ENCODE measurements at places on chromosomes 4 and X.

- no peak for DNase-seq
Measured at GRCh38 chr4:16464651-16465050, 238.4 kb upstream of the TAPT1 start.

- no peak for DNase-seq
Measured at GRCh38 chrX:44227991-44228390, 115.5 kb downstream of the EFHC2 start.

- no peak for DNase-seq
Measured at GRCh38 chrX:133838761-133839676, 146.4 kb downstream of the GPC3 start.

GRCh38 chr4:96471956-96472867, 632.3 kb downstream of the PDHA2 start:
- no peak for DNase-seq

DNA sequence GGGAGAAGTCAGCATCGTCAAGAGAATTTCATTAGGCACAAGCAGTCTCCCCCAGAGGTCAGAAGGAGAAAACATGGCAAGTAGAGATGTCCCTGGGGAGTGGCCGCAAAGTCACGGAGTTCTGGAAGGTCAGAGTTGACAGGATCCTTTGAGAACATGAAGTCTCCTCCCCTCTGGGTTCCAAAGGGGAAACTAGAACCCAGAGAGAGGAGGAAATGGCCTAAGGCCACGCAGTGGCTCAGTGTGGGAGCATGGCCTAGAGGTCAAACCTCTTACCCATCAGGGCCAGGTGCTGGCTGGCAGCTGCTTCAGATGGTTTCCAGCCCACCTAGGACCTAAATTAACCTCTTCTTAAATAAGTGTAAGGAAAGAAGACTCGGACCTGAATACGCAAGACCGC, 884 bp downstream of the IDH3G start:
- no peak for DNase-seq

DNA sequence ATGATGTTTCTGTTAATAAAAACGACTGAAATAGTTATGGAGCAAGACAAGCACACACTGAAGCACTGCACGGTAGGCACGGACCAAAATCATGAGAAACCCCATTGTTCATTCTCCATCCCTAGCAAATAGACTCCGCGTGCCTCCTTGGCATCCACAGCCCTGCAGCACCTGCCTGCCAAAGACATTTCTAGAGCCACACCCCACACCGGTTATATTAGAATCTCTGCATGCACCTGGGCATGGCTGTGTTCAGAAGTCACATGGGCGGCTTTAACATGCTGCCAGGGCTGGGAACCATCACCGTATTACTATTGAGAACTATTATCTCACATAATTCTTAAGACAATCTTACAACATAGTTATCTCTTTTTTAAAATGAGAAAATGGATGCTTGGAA, 5.9 kb downstream of the PDLIM3 start:
- DNase-seq: no peak

DNA sequence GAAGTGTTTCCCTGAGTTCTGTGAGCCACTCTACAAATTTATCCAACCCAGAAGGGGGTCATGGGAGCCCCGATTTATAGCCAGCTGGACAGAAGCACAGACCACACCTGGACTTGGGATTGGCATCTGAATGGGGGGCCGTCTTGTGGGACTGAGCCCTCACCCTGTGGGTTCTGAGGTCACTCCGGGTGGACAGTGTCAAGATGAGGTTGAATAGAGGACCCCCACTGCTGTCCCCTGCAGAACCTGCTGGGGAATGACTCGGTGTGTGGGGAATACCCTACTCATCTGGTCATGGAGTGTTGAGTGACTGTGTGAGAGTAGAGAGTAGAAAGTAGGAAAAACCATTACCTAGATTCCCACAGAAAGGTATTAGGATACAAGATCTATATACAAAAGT, 67.5 kb downstream of the ZFYVE28 start:
- DNase-seq: no peak

- no peak for DNase-seq
Measured at GRCh38 chrX:18010253-18010652, 149.2 kb upstream of the RAI2 start.

DNA sequence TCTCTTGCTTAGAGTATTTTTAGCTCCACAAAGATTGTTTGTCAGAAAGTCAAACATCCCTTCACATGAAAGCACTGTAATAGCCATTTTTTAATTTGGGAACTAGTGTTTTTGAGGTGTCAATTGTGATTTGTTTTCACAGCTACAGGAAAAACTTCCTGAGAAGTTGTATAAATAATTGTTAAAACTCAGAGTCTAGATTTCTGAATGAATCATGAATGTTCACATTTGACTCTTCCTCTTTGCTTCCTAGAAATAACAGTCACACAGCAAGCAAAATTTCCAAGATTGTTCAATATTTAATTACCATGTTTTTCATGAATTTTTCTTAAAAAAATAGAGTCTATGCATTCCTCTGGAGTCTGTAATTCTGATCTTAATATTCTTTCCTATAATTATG, 156.9 kb upstream of the SLC7A11 start:
- DNase-seq: no peak

DNA sequence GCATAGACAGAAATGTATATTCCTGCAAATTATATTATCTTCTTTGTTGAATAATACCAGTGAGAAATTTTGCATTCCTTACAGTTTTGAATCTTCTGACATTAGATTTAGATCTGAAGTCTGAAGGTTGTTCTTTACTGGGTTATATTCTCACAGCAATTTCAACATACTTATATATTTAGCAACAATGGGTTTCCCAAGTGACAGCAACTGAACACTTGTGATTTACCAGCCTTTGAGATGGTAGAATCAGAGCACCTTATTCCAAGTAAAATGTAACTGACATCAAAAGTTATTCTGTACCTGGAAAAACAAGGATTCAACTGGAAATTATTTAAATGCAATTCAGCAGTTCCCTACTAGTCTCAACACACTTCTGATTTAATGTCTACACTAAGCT, 66.0 kb downstream of the RELL1 start:
- no peak for DNase-seq
